ENCODE measurements at places on chromosomes 7 and 10. TPM values are rescaled to one million over a fixed set of nuclear protein-coding genes. Genes with fewer than 3 reads are reported as not detected.

The HEPACAM2 gene
- total RNA-seq: not detected

The CYP3A5 gene
- 0.53 TPM for total RNA-seq

The PALD1 gene
- 0.04 TPM for total RNA-seq

The FXYD4 gene
- not detected for total RNA-seq

The GRM3 gene
- not detected for total RNA-seq

The CFAP46 gene
- total RNA-seq: 2.4 TPM

The DYNC1I1 gene
- total RNA-seq: 1.0 TPM

The GOT1 gene
- 61.2 TPM for total RNA-seq

The DHTKD1 gene
- total RNA-seq: 33.5 TPM

The ACHE gene
- total RNA-seq: 0.31 TPM

The ZNF511 gene
- 38.3 TPM for total RNA-seq

The H2BK1 gene
- not detected for total RNA-seq

The SDK1 gene
- total RNA-seq: 1.6 TPM

The ZNF239 gene
- 1.3 TPM for total RNA-seq

The PLEKHA1 gene
- total RNA-seq: 34.0 TPM

The ZPBP gene
- not detected for total RNA-seq

The ANKRD1 gene
- not detected for total RNA-seq

The NUTM2B gene
- 0.99 TPM for total RNA-seq

The HKDC1 gene
- total RNA-seq: 0.08 TPM

The PHYHIPL gene
- not detected for total RNA-seq

The ENTPD1 gene
- total RNA-seq: not detected

The GNAT3 gene
- total RNA-seq: not detected

The DYDC2 gene
- total RNA-seq: 0.08 TPM

The DRGX gene
- total RNA-seq: not detected

The HK1 gene
- 163 TPM for total RNA-seq

The CLRN3 gene
- not detected for total RNA-seq

The SLC16A9 gene
- total RNA-seq: 7.8 TPM

The TRIL gene
- total RNA-seq: not detected

The BMPER gene
- 0.11 TPM for total RNA-seq

The GPR15LG gene
- total RNA-seq: not detected

The AGAP6 gene
- total RNA-seq: 3.6 TPM

The PMS2 gene
- 17.9 TPM for total RNA-seq

The MYL10 gene
- not detected for total RNA-seq

The DTX2 gene
- 53.5 TPM for total RNA-seq

The MBL2 gene
- total RNA-seq: not detected

The SLC13A1 gene
- not detected for total RNA-seq

The CTNNA3 gene
- not detected for total RNA-seq

The ABHD11 gene
- 29.6 TPM for total RNA-seq

The ACTR3C gene
- total RNA-seq: 2.8 TPM

The NODAL gene
- 0.23 TPM for total RNA-seq

The ZNF316 gene
- 11.5 TPM for total RNA-seq

The NRBF2 gene
- total RNA-seq: 25.8 TPM

The TMEM209 gene
- total RNA-seq: 15.1 TPM
